ENCODE measurements at places on chromosomes 2 and 18. TPM values are rescaled to one million over a fixed set of nuclear protein-coding genes. Genes with fewer than 3 reads are reported as not detected.

DNA sequence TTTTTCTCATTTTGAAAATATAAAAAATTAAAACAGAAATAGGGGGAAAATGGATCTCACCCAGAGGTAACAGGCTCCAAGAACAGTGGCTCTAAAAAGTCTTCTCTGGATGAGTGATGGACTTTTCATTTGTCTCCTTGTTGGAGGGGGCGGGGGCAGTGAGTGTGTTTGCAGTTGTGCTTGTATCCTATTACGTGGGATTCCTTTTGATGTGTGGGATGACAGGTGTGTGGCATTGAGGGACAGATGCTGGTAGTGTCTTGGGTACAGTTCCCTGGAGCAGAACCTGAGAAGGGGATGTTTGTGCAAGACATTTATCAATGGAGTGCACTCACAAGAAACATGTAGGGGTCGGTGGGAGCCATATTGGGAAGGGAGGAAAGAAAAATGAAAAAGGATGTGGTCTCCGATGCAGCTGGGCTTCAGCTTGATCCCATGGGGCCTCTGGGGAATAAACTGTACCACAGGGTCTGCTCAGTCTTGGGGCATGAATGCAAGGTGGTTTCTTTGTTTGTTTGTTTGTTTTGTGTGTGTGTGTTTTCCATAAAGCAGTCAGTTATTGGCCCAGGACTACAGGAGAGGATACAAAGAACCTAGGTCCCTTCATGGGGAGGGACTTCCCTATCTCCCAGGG lies 120.0 kb upstream of the SLC35G4 start:
- no peak for DNase-seq

DNA sequence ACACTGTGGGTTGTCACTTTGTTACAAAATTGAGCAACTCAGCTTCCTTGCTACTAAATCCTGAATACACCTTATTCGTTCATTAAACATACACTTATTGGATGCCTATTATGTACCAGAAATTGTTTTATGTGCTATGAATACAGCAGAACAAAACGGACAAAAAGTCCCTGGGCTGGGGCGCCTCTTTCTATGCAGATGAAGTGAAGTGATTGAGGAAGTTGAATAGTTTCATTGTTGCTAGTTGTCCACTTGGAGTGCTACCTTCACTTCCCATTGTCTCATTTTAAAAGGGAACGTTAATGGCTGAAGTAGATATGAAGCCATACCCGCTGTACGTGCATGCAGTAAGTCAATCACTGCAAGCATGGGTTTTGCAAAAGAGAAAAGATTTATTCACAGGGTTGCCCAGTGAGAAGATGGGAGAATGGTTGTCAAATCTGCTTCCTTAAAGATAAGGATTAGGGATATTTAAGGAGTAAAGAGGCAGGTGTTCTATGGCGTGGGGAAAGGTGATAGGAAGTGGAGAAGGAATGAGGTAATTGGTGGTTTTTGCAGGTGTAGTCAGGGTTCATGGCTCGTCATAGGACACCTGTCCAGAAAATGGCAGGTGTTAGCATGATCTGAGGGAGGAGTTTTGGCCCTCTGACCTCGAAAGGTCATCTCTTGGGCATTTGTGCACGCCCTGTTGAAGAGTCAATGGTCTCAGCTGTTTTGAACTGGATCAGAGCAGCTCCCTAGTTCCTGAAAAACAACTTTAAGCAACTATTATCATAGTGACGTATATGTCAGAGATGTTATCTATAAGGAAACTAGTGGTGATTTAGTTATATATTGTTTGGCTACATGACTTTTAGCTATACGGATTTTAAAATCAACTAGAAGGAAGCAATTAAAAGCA lies 23.5 kb downstream of the TRPM8 start:
- no peak for DNase-seq

GRCh38 chr2:26610504-26611335 lies 30.4 kb downstream of the CIB4 start:
- DNase-seq: no peak

GRCh38 chr2:46470114-46470628 lies 9.2 kb upstream of the TMEM247 start:
- DNase-seq: no peak

DNA sequence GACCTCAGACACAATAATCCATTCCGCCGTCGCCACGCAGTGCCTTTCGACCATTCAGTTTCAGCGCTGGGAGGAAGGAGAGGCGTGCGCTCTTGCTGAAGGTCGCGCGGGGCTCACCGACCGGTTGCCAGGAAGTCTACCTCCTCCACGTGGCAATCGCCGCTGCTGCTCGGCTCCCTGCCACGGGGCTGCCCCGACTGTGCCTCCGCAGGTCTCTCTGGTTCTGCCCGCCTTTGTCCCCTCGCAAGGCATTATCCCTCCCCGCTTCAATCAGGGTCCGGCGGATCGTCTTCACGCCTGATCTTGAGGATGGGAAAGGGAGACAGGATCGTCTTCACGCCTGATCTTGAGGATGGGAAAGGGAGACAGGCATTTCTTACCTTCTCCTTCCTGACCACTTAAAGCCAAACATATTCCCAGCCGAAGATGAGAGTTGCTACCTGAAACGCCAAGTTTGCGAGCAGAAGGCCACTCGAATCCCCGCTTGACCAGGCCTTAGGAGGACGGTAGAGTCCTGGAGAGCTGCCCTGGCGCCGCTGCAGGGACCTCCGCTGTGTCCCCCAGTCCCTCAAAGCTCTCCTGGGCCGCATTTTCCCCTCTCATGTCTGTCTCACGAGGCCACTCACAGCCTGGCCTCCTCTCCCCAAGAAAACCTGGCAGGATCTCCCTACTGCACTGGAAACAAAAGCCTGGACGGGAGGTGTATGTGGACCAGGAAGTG lies 4.3 kb upstream of the GPR45 start:
- no peak for DNase-seq

DNA sequence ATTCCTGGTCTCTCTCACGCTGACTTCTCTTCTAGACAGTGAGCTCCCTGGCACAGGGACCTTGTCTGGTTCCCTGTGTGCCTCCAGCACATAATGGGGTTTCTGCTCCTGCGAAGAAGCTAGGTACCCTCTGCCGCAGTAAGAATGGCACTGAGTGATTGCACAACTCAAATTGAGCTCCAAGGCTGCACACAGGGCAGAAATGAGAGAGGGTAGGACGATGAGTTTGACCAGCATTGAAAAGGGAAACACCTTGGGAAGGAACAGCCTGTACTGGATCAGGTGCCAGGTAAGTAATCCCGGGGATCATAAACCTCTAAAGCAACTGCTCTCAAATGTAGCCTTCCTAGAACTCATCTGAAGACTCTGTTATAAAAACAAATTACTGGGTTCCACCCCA lies 21.0 kb upstream of the MSGN1 start:
- DNase-seq: no peak

DNA sequence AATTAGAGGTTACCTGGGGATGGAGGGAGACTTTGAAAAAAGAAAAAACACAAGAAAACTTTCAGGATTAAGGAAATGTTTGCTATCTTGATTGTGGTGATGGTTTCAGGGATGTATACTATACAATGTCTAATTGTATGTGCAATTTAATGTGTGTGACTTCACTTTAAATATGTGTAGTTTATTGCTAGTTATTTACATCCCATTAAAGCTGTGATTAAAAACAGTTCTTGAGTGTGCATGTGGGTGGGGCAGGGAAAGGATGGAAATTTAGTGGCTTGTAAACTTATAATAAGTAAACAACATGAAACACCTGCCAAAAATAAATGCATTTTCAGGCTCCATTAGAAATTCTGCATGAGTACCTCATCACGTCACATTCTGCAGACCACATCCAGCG lies 167.0 kb downstream of the MYO5B start:
- DNase-seq: no peak

RUFY4 gene
- total RNA-seq: not detected

TMX3 gene
- 80.8 TPM for total RNA-seq

KIF1A gene
- total RNA-seq: under 0.01 TPM
